ENCODE measurements at places on chromosomes 16 and 17.

DNA sequence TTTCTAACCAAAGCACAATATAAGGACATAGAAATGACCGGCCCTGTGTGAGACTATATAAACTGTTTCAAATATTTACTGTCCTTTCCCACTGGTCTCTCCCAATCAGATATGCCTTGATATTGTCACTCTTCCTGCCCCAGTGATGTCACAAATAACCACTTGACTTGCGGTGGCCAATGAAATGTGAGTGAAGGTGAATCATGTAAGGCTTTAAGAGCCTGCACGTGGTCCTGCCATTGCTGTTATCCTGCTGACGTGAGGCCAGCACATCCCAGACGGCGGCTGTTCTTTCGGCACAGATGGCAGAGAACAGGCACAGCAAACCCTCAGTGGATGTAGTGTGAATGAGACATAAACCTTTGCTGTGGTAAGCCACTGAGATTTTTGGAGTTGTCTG is 5.4 kb upstream of the KLHL11 start:
- no peak for DNase-seq

DNA sequence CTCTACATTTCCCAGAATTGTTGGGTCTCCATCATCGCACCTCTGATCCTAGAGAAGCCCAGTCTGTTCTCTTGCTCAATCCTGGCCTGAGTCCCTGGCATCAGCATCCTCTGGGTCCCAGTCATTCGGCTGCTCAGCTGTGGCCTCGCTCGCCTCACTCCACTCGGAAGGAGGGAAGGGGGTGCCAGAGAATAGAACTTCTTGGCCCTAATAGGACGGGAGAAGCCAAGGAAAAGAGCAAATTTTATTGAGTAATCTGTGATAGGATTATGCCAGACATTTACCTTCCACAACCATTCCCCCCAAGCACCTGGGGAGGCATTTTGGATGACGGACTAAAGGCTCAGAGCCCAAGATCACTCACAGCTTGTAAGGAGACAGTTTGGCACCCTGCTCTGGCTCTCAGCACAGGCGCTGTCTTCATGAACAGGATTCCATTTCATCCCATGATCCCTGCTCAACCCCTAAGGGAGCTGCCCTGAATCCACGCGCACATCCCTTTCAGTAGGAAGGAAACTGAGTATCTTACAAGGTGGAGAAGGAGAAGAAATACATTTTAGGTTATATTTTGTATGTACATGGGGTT is 498 bp upstream of the CLEC10A start:
- DNase-seq = no peak

DNA sequence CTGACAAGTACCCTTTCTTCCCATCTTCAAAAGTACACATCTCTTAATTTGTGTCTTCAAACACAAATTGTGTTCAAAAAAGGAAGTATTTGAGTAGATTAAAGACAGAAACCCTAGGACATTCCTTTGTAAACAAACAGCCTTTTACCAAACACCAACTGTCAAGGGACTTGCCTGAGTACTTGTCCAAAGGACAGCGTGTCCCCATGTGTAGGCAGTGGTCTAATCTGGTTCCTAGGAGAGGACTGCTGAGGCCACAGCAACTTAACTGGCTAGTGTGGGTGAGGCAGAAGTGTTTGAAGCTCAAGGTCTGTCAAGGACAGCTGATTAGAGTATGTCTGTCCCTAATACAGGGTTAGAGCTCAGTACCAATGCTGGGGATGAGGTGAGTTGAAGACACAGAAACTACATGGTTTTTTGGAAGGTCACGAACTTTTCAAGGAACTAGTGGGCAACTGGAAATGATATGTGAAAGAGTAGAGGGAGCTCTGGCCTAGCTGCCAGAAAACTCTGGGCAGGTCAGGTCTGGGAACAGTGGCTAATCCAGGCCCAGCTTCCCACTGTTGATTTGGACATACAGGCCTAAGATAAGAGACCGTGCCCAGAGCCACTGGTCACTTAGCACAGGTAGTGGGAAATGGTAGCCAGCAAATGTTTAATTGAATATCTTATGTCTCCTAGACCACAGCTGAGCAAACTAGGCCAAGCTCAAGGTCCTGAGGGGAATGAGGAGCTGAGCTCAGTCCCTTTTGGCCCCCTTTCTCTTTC is 10.1 kb downstream of the HMOX2 start:
- DNase-seq = no peak

DNA sequence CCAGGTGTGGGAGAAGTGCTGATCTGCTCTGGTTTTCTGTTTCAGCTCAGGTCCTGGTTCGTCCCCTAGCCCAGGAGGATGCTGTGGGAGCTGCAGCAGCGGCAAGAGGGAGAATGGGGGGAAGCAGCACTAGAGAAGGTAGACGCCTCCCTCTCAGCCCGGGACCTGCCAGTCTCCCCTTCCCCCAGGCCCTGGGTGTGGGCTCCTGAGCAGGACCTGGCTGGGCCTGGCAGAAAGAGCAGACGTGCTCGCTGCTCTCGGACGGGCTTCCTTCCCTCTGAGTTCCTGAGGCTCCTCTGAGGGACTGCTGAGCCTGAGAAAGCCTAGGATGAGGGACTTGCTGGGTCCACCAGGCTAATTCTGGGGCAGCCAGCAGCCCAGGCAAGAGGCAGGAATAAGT is 3.1 kb downstream of the PRCD start:
- DNase-seq = no peak

- DNase-seq = no peak
Measured at GRCh38 chr16:84096447-84097005, 20.2 kb downstream of the MBTPS1 start.
